Stimulated activated CD4-positive, alpha-beta T cell treated with anti-CD3 and anti-CD28 coated beads, Interleukin-1b, Interleukin-23, amount 100 ng/mL, for 1 hour (primary cell): ENCODE measurements at places on chromosomes 2 and 18.

GRCh38 chr2:156933645-156934225 lies 323.8 kb upstream of the GALNT5 start:
- DNase-seq, result no peak

DNA sequence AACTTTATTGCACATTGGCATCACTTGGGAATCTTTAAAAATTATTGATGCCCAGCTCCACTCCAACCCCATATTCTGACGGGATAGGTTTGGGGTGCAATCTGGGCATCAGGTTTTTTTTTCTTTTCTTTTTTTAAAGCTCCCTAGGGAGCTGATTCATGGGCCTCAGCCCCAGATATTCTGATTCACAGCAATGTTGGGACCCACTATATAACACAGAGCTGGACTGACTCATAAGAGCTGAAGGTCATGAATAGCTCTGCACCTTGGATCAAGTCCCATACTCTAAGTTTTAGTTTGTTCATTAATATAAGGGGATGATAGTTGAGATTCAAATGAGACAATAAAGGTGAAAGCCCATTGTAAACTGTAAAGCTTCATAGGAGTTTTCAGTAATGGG lies 191.1 kb upstream of the REV1 start:
- no peak for DNase-seq

DNA sequence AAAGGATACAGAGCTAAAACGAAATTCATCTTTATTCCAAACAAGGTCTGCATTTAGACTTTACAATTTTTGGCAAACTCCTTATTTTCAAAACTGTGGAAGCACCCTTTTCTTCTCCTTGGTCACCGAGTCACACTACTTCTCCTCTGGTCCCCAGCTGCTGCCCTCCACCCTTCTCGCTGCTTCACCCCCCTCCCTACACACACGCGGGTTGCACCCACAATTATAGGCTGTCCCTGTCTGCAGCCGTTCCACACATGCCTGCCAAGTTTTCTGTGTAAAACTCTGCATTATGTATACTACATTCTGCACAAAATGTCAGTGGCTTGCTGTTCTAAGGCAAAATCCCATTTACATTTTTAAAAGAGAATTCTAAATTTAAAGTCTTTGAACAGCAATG lies 63.5 kb downstream of the PTPN2 start:
- no peak for DNase-seq

- DNase-seq, result no peak
Observed at GRCh38 chr2:208782097-208782496, 375.5 kb downstream of the PTH2R start.

- DNase-seq, result no peak
Observed at GRCh38 chr2:17373741-17374140, 144.5 kb downstream of the RAD51AP2 start.

DNA sequence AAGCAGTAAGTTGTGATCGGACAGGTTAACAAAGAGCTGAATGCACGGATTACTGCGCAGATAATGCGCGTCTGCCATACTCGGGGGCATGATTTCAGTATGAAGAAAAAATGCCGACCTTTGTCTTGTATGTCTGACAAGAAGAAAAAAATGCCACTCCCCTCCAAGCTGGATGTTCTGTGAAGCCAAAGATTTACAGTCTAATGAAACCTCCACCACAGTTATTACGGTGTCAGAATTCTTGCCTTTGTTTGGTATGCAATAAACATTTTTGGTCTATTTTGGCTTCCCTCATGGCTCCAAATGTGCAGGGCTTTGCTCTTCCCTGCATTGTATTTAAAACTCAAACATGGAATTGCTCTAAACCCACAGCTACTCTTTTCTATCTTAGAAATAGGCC lies 72.2 kb upstream of the THUMPD2 start:
- DNase-seq, result no peak

GRCh38 chr18:41887100-41887499 lies 67.9 kb upstream of the PIK3C3 start:
- no peak for DNase-seq

DNA sequence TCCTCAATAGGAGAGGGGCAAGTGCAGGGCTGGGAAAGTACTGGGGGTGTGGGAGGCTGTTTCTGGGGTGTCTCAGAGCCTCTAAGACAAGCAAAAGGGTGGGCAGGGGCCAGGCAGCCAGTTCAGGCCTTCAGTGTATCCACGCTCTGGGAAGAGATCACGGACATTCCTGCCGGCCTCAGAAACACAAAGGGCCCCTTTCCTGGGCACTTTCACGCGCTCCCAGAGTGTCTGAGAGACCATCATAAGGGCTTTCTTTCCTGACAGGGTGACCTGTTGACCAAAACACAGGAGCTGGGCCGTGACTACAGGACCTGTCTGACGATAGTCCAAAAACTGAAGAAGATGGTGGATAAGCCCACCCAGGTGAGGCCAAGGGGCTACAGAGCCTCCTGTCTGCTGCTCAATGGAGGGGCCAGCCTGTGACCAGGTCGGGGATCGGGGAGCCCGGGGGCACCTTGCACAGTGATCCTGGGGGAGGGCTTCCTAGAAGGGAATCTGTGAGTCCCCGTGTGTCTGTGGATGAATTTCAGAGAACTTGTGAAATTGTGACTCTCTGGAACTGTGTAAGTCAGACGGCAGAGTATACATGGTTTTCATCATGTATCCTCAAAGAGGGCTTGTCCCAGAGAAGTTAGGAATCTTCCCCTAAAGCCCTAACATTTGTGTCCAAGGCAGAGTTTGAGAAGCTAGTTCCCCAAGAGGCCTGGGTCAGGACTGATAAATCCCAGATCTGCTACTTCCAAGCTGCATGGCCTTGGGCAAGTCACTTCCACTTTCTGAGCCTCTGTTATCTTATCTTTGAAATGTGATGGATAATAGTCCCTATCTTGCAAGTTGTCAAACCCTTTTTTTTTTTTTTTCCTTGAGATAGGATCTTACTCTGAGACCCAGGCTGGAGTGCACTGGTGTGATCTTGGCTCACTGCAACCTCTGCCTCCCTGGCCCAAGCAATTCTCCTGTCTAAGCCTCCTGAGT lies 1.8 kb downstream of the GNLY start:
- no peak for DNase-seq

- no peak for DNase-seq
Observed at GRCh38 chr2:146004462-146004861, 1484.5 kb upstream of the ZEB2 start.

- no peak for DNase-seq
Observed at GRCh38 chr2:202133909-202134265, 60.8 kb downstream of the KIAA2012 start.

- no peak for DNase-seq
Observed at GRCh38 chr2:129068543-129068942, 749.9 kb upstream of the HS6ST1 start.

GRCh38 chr2:44941551-44942234 lies at the start of gene SIX3:
TSS of gene SIX3 (plus strand) at chr2:44941702. CDS start at chr2:44942105, 403 bp downstream.
- DNase-seq, result no peak

- no peak for DNase-seq
Observed at GRCh38 chr2:177260379-177260778, 4.1 kb downstream of the NFE2L2 start.

- DNase-seq, result no peak
Observed at GRCh38 chr2:69073928-69074570, 61.1 kb downstream of the ANTXR1 start.

- DNase-seq, result no peak
Observed at GRCh38 chr2:54342603-54343002, 86.6 kb upstream of the TSPYL6 start.

DNA sequence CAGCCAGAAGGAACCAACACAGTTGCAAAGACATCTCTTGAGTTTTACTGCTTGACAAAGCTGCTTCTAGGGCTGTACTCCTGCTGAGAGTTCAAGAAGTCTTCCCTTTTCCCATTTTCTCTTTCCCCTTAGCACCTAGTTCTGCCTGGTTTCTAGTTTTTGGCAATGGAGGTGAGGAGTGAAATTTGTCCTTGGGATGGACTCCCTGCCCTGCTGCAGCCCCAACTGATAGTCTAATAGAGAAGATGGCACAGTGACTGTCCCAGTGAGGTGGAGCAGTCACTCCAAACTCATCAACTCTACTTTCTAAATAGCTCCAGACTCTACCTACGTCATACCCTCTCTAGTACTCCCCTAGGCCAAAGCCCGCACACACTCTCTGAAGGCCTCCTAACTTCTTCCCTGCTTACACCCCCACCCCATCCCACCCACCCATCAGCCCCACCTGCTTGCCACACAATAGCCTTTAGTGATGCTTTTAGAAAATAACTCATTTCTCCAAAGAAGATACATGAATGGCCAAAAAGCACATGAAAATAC lies 164.4 kb downstream of the DDX1 start:
- no peak for DNase-seq

DNA sequence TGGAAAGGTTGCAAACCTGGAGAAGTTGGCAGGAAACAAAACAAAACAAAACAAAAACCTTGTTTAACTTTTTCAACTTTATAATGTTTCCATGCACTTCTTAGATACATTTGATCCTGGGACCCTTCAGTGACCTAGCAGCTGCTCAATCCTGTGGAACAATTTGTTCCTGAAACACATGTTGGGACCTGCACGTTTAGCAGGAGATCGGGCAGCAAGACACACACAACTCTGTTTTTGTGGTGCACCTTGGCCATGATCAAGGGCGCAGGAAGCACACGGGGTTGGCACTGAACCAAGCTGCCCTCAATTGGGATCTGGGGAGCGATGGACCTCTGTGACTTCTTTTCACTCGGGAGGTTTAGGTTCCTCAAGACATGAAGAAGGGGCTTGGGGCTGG lies 268.7 kb downstream of the LOXHD1 start:
- DNase-seq, result no peak

- DNase-seq, result no peak
Observed at GRCh38 chr2:232567721-232568120, 17.2 kb downstream of the EIF4E2 start.

DNA sequence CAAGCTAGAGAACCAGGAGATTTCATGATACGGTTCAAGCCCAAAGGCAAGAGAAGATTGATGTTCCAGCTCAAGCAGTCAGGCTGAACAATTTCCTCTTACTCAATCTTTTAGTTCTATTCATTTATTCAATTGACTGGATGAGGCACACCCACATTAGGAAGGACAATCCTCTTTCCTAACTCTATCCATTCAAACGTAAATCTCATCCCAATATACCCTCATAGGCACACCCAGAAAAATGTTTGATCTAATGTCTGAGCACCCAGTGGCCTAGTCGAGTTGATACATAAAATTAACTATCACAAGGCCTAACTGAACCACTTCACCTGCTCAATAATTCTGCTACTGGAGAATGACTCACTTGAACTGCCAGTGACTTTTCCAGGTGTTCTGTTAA lies 180.7 kb downstream of the RAD51AP2 start:
- DNase-seq, result no peak

DNA sequence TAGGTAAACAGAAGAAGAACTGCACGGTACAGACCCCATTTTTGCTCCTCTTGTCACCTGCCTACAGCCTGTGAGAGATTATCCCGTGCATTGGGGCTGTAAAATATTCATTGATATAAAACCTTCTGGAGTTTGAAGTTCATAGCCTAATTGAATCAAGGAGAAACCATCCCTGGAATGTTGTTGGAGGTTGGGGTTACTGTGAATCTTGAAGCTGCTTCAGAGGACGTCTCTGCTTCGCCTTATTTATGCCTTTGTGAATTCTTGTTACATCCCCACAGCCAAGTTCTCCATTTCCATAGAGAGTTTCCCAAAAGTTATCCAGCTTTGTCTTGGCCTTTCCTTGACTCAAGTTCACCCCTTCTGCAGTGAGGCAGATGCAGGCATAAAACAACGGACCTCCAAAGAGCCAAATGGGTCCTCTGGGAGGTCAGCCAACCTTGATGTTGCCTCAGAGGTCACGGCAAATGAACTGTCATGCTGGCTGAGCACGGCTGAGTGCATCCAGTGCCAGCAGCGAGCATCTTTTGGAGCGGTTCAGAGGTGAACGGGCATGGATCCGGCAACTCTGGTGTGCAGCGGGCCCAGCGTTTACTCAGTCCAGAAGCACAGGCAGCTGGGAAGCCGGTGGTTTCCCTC lies 317.6 kb downstream of the PRKCE start:
- no peak for DNase-seq

DNA sequence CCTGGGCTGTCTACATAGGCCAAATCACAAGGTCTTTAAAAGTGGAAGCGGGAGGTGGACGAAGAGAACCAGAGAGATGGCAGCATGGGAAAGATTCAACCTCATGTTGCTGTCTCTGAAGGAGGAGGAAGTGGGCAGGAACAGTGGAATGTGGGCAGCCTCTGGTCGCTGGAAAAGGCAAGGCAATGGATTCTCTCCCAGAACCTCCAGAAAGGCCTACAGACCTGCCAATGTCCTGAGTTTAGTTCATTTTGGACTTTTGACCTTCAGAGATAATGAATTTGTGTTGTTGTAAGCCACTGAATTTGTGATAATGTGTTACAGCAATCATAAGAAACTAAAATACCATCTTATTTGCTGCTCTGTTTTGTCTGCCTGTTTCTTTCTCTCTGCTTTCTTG lies 122.5 kb downstream of the RNF152 start:
- no peak for DNase-seq

- no peak for DNase-seq
Observed at GRCh38 chr18:22169889-22170420, 566 bp downstream of the GATA6 start.

DNA sequence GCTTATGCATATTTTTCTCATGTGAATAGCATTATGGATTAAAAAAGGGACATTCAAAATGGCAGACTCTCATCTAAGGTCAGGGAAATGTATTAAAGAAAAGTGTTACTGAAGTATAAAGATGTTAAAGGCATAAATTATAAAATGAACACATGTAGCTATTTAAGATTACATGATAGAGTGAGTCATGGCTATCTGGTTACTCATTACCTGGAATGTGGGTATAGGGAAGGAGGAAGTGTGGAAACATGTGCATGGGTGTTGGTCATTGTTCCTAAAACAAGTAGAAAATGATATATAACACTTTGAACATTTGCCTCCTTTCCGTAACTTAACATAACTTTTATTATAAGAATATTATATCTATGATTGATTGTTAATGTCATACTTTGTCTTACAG lies 66.4 kb downstream of the MYO1B start:
- DNase-seq, result no peak

GRCh38 chr2:45909677-45910191 lies 258.3 kb downstream of the PRKCE start:
- DNase-seq, result no peak

GRCh38 chr2:84906108-84906899 lies 848 bp downstream of the TMSB10 start:
- DNase-seq, result no peak

DNA sequence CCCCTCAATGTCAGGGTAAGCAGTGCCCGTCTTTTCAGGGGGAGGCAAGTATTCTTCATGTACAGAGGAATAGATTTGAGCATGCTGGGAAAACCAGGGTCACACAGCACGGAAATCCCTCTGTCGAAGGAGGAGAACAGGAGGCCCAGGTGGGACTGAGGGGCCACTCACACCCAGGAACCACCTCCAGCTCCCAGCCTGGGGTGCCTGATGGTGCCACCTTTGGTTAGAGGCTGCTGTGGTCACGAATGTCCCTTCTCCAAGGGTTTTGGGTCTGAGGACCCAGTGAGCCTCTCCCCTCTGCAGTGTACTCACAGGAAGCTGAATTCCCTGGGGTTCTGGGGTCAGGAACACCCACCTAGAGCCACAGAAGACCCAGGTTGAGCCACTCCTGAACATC lies 197.3 kb downstream of the ANKRD30B start:
- DNase-seq, result no peak
